ENCODE measurements at places on chromosomes 3 and 15. TPM values are rescaled to one million over a fixed set of nuclear protein-coding genes. Genes with fewer than 3 reads are reported as not detected.

- no peak for DNase-seq
Observed at GRCh38 chr3:195929452-195929851, 21.1 kb upstream of the TNK2 start.

Gene AGTR1
- 3.3 TPM for total RNA-seq

Gene CCDC191
- 0.83 TPM for total RNA-seq

DNA sequence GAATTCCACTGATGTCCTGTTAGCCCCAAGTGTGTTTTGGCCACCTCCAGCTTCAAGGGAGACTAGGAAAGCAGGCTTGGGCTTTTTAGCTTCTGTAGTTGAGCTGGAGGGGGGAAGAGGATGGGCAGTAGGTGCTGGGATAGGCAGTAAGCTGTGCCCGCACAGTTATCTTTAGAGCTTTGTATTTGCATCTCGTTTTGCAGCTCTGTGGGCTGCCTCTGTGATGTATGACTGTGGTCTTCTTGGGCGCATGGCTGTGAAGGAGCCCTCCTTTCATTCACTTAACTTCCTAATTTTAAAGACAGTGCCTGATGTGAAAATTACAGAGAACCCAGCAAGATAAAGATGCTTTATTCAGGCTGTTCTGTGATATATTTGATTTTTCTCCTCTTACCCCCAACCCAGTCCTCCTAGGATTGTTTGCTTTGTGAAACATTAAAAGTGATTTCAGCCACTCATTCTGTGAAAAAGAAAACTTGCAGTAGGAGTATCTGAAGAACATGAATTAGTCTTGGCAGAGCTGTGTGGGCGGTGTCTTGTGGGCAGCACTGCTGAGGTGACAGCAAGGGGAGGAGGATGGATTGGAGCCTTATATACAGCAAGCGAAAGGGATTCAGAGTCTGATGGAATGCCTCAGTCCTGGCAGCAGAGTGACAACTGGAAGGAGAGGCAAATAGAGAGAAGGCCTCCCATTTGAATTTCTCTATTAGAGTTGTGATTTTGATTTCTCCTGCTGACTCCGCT, 74.3 kb downstream of the LARS2 start:
- peak; percentile 21 for DNase-seq

Gene CD80
- total RNA-seq = not detected

Gene C3orf70
- 1.8 TPM for total RNA-seq

- peak; percentile 20 for DNase-seq
Observed at GRCh38 chr15:67880651-67881182, 40.9 kb upstream of the RNU6-1 start.

Measured in IMR-90 (cell line).